ENCODE measurements at places on chromosomes 7 and 10.

DNA sequence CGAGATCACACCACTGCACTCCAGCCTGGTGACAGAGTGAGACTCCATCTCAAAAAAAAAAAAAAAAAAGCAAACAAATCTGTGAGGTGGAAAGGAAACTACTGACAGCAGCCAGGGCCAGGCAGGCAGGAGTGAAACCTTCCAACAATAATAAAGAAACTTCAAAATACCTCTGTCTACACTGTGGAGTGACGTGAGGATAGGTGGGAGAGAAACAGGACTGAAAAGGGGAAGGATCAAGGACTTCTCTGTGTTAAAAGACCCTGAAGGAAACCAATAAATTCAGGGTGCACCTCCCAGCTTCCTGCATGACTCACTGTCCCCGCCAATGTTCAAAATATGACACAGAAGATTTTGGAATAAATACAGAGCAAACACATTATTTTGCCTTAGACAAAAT, 82.9 kb downstream of the KIAA1549 start:
- no peak for DNase-seq

DNA sequence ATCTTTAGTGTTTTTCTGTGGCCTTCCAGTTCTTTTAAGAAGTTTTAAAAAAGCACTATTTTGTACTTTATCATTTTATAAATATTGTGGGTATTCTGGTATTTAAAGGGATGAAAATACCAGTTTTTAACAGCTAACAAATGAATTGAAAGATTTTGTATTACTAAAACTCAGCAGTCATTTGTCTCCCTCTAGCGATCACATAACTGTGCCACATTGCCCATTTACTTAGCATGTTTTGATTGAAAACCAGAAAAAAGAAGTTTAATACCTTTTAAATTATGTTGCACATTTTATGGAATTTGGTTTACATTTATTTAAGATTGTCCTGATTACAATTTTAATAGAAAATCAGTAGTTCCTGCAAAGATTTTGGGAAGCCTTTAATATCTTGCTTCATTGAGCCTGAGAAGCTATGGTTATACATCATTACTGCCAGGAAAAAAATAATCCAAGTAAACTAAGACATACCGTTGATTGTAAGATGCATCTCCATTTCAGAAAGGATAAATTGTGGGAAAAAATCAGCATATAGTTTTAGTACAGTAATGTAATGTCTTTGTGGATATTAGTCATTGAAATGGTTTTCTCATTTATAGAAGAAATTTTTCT, 34.9 kb downstream of the TAX1BP1 start:
- no peak for DNase-seq

DNA sequence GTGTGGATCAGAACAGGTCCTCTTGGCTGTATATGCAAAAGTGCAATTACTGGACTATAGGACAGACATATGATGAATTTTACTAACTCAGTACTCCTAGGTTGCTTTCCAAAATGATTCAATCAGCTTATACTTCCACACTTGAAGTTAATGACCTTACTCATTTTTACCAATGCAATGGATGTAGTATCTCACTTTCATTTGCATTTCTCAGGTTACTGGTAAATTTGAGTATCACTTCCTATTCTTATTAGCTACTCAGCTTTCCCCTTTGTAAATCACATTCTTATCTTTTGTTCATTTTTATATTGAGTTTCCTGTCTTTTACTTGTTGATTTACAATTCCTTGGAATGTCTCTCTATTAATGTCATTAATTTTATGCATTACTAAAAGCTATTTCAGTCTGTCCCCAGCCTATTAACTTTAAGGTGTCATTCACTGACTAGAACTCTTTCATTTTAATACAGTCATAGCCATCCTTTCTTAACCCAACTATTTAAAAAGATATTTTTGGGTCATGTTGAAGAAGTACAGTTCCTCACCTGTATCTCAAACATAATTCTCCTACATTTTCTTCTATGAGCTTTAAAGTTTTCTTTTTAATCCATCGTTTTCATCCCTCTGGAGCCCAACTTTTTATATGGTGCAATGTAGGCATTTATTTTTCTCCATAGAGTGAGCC, 88.6 kb downstream of the VIM start:
- no peak for DNase-seq

GRCh38 chr10:95601116-95601719, 40.0 kb upstream of the SORBS1 start:
- no peak for DNase-seq

DNA sequence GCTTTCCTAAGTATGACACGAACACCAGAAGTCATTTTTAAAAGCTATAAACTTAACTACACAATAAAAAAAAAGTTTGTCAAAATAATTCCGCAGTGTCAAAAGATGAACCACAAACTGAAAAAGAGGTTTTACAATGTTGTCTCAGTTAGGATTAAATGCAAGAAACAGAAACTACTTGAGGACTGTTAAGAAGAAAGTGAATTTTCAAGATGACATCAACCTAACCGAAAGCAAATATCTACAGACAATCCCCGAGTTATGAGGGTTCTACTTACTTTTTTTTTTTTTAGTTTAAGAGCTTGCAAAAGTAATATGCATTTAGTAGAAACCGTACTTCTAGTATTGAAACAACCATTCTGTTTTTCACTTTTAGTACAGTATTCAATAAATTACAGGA, 62.3 kb downstream of the TFPI2 start:
- DNase-seq, result no peak

DNA sequence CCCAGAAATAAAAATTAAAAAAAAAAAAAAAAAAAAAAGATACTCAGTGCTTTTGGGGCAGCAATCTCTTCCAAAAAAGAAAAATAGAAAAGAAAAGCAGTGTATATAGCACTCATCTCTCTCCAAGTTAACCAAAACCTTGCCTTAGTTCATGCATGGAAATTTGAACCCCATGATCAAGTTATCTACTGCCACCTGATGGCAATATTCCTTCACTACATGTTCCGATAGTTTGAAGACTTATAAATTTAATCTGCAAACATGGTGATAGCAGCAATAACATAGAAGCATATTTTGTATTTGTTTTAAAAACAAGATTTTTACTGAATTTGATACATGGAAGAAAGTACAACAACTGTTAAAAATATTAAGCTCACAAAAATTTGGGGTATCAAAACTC, 48.6 kb upstream of the SLIT1 start:
- DNase-seq, result no peak

DNA sequence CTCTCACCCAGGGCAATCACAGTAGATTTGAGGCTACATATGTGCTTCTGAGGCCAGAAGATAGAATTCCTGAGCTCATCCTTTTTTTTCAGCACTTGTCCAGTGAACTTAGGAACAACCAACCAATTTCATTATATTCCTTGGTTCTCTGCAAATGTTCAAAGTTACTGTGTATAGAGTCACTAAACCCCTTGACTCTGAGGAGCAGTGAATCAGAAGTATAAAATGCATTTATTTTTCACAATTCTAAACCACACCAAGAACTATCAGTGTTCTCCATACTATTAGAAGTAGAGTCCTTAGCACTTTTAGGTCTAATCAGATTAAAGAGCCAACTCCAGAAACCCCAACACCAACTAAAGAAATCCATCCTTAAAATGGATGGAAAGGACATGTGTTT, 19.6 kb upstream of the PAPSS2 start:
- no peak for DNase-seq

- no peak for DNase-seq
Observed at GRCh38 chr10:114437473-114438292, 33.4 kb upstream of the AFAP1L2 start.

- DNase-seq, result no peak
Observed at GRCh38 chr7:6576024-6576866, 1.0 kb upstream of the ZDHHC4 start.

- DNase-seq, result no peak
Observed at GRCh38 chr10:121449482-121449924, 148.7 kb downstream of the FGFR2 start.

DNA sequence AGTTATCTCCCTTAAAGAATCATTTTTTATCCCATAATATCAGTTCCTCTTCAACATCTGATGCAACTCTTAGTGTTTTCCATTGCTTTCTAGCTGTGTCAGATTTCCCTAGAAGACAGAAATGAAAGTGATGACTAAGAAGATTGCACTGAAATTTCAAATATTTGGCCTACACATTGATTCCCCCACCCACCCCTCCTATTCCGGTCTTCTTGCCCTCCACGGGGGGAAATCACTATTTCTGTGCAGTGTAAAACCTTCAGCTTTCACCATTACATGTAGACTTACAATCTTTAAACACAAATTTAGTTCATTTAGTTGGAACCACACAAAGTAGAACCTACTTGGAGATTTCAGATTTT, 63.7 kb upstream of the IL6 start:
- DNase-seq, result no peak

- DNase-seq, result no peak
Observed at GRCh38 chr10:91032611-91033206, 111.8 kb upstream of the ANKRD1 start.

- DNase-seq, result no peak
Observed at GRCh38 chr10:48446785-48447184, 140.3 kb downstream of the MAPK8 start.

GRCh38 chr10:49375611-49376010, 20.3 kb downstream of the DRGX start:
- no peak for DNase-seq

DNA sequence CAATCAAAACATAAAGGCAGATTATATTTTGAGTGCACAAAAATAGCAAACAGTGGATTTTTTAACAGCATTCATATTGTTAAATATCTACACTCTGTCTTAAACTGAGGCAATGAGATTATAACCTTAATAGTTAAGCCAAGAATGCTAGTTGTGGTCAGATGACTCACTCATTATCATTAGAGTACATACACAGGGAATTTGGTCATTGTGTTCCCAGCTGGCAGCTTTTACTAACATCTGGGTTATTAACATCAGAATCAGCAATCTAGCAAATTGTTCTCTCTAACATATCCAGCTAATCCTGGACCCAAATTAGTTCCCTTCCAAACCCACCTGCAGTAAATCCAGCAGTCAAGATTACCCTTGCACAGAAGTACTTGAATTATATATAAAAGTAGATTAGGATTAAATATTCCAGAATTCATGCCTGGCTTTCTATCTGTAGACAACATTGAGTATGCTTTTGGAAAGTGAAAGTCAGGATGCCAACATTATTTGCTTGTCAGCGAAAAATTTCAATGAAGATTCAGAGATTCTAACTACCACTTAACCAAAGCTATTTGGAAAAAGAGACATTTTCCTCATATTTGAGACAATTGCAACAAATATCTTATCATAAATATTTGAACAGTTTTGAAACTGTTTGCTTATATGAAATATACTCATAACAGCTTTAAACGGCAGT, 1035.6 kb upstream of the PHF14 start:
- DNase-seq, result no peak

DNA sequence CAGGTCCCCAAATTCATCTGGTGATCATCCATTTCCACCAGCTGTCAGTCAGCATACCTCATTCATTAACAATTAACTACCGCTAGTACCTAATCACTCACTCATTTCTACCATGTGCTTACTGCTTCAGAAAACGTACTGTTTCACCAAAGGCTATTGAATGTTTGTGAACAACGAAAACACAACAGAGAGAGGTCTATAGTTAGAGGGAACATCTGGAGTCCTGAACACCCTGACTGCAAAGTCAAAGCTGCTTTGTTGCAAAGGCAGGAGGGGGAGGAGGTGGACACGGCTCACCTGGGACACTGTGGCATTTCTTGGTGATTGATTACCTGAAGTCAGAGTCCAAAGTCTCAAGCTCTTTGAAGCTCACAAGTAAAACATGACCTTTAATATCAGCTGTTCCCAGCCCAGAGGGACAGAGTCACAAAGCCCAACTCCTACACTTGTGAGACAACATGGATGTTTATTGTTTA, 342.3 kb upstream of the ADARB2 start:
- DNase-seq, result no peak

- no peak for DNase-seq
Observed at GRCh38 chr10:77970869-77971803, 44.6 kb upstream of the DLG5 start.

- no peak for DNase-seq
Observed at GRCh38 chr7:111408724-111409123, 153.6 kb downstream of the IMMP2L start.

GRCh38 chr10:125174360-125174759, 14.0 kb upstream of the CTBP2 start:
- DNase-seq, result no peak
